Esophagus squamous epithelium (tissue), 5 donors: ENCODE measurements at places on chromosomes 4 and X. TPM values are rescaled to one million over a fixed set of nuclear protein-coding genes. Genes with fewer than 3 reads are reported as not detected.

DNA sequence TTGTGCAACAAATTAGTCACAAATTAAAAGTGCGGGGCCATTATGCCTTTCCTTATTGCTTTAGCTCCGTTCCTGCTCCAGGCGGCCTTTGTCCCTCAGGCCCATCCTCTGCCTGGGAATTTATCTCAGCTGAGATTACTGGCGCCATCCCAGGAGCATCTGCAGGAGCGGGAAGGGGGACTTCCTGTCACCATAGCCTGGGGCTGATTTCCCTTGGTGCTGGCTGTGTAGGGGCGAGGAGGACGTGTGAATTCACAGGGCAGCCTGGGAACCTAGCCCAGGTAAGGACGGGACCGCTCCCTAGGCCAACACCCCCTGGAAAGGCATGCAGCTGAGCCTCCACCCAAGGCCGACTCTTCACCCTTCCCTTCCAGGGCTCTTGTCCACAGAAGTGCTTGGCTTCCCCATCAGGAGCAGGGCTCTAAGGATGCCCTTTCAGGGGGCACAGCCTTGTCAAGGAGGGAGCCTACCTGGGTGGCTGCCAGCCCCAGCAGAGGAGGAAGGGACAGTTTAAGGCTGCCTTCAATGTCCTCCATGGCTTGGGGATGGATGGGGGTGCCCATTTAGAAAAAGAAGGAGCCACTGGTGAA, 72.6 kb upstream of the NKX1-1 start:
- H3K4me3 ChIP-seq: no peak overlapping the region
- no peaks in the 10 kb centered on the region for H3K36me3 ChIP-seq
- no peaks in the 10 kb centered on the region for H3K4me1 ChIP-seq
- H3K27ac ChIP-seq: no peak overlapping the region

DNA sequence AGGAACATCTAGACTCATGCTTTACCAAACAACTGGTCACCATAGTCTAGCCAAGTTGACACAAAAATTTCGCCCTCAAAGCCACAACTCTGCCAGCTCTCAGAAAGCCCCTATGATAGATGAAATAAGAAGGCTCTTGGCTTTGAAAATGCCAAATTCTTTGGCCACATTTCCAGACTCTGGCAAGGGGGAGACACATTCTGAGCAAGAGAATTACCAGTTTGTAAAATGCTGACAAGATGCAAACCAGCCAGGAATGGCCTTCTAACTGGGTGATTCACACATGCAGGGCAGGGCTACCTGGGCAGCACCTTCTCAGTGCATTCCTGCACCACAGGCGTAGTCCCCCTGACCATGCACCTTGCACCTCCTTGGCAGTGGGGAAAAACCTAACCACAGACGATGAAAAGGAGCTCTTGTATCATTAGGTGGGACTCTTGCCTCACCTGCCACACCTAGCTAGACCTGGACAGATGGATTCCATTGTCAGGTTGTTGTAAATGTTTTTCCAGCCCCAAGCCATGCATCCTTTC, 77.4 kb upstream of the CPEB2 start:
- no peak overlapping the region for H3K27ac ChIP-seq
- H3K27me3 ChIP-seq: no peaks in the 10 kb centered on the region
- H3K36me3 ChIP-seq: no peaks in the 10 kb centered on the region

GRCh38 chr4:39025552-39026085, 6.6 kb downstream of the TMEM156 start:
- no peaks in the 10 kb centered on the region for H3K36me3 ChIP-seq
- H3K27ac ChIP-seq: no peak overlapping the region
- H3K27me3 ChIP-seq: no peaks in the 10 kb centered on the region
- no peaks in the 10 kb centered on the region for H3K4me1 ChIP-seq

DNA sequence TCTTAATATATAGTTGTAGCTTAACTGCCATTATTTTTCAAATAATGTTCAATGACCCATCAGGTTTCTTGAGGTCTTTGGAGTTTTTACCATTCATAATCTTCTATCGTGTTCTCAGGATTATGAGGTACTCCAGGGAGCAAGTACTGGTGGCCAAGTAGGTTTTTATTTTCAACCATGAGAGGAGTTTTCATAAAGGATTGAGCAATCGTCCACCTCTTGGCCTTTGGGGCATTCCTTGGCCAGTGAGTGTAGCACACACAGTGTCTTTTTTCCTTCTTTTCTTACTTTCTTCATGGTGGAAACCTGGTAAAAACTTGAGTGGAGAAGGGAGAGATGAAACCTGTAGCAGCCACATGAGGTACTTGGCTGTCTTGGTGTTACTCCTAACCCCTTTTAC, 567.0 kb upstream of the NR3C2 start:
- H3K4me1 ChIP-seq: no peaks in the 10 kb centered on the region
- DNase-seq: no peak
- H3K4me3 ChIP-seq: no peak overlapping the region
- H3K36me3 ChIP-seq: no peaks in the 10 kb centered on the region

DNA sequence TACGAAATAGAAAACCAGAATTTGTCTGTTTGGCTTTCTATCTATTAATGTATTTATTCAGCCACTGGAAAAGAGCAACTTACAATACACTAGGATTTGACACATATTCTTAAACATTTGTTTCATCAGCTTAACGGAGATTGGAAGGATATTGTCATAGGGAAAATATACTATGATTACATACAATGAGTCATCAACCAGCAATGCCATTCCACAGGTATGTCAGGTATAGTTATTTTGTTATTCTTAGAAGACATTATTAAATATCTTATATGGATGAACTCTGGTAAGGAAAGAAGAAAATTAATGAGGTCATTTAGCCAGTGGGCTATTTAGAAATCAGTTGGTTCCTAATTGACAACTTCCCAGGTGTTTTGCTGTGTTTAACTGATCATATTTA, 926.6 kb downstream of the STIM2 start:
- H3K4me1 ChIP-seq: no peaks in the 10 kb centered on the region
- no peak for DNase-seq
- no peaks in the 10 kb centered on the region for H3K36me3 ChIP-seq
- H3K4me3 ChIP-seq: no peak overlapping the region
- no peaks in the 10 kb centered on the region for H3K27me3 ChIP-seq
- H3K27ac ChIP-seq: no peak overlapping the region

- no peaks in the 10 kb centered on the region for H3K4me1 ChIP-seq
- no peak overlapping the region for H3K4me3 ChIP-seq
- H3K27ac ChIP-seq: no peak overlapping the region
- no peaks in the 10 kb centered on the region for H3K36me3 ChIP-seq
- DNase-seq: no peak
- no peaks in the 10 kb centered on the region for H3K27me3 ChIP-seq
Observed at GRCh38 chrX:45166781-45167180, 33.9 kb downstream of the DIPK2B start.

- H3K4me1 ChIP-seq: no peaks in the 10 kb centered on the region
- no peak overlapping the region for H3K27ac ChIP-seq
- H3K27me3 ChIP-seq: no peaks in the 10 kb centered on the region
- H3K36me3 ChIP-seq: no peaks in the 10 kb centered on the region
- DNase-seq: no peak
Observed at GRCh38 chrX:130848763-130849162, 54.2 kb downstream of the ENOX2 start.

DNA sequence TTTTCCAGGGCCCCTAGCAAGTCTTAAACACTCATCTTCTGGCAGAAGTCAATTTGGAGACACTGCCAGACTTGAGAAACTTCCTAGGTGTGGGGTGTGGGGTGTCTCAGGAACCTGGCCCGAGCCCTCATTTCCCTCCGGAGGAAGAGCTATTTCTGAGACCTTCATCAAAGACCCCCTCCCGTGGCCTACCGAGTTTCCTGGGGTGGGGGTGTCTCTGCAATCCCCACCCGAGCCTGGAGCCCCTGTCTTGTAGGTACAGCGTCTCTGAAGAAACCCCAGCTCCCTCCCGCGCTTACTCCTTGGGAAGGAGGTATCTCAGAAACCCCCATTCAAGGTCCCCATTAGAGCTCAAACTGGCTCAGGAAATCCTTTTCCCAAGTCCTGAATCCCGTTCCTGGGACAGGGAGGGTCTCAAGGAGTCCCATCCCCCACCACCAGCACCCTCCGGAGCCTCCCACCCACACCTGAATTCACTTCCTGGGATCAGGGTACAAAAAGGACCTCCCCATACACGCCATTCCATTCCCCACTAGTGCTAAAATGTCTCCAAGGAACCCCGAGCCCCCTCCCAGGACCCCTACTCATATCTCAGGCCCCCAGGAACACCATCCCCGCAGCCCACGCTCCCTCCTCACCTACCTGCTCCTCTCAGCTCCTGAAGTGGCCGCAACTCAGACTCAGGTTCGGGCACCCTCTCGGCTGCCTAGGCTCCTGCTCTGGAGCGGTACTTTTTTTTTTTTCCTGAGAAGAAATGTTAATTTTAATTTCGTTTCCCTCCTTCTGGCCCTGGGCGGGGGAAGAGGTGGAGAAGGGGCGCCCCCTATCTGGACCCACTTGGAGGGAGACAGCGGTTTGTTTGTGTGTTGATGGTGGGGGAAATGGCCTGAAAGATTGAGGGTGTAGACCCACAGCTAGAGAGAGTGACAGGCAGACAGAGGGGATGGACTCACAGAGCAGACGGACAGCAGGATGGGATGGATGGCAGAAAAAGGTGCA, 1.1 kb downstream of the SLC38A5 start:
- H3K27me3 ChIP-seq: no peaks in the 10 kb centered on the region
- no peaks in the 10 kb centered on the region for H3K36me3 ChIP-seq
- DNase-seq: no peak
- H3K27ac ChIP-seq: peak overlapping the region; percentile 17
- peaks cover 21% of the 10 kb centered on the region for H3K4me1 ChIP-seq

- H3K4me3 ChIP-seq: no peak overlapping the region
- no peak for DNase-seq
- H3K4me1 ChIP-seq: no peaks in the 10 kb centered on the region
- H3K27ac ChIP-seq: no peak overlapping the region
- H3K27me3 ChIP-seq: no peaks in the 10 kb centered on the region
- H3K36me3 ChIP-seq: no peaks in the 10 kb centered on the region
Observed at GRCh38 chr4:52873861-52874343, 11.8 kb downstream of the RASL11B start.

GRCh38 chrX:48493890-48494364, 14.9 kb upstream of the PORCN start:
- H3K27ac ChIP-seq: no peak overlapping the region
- no peaks in the 10 kb centered on the region for H3K36me3 ChIP-seq
- H3K4me1 ChIP-seq: no peaks in the 10 kb centered on the region
- no peak for DNase-seq

DNA sequence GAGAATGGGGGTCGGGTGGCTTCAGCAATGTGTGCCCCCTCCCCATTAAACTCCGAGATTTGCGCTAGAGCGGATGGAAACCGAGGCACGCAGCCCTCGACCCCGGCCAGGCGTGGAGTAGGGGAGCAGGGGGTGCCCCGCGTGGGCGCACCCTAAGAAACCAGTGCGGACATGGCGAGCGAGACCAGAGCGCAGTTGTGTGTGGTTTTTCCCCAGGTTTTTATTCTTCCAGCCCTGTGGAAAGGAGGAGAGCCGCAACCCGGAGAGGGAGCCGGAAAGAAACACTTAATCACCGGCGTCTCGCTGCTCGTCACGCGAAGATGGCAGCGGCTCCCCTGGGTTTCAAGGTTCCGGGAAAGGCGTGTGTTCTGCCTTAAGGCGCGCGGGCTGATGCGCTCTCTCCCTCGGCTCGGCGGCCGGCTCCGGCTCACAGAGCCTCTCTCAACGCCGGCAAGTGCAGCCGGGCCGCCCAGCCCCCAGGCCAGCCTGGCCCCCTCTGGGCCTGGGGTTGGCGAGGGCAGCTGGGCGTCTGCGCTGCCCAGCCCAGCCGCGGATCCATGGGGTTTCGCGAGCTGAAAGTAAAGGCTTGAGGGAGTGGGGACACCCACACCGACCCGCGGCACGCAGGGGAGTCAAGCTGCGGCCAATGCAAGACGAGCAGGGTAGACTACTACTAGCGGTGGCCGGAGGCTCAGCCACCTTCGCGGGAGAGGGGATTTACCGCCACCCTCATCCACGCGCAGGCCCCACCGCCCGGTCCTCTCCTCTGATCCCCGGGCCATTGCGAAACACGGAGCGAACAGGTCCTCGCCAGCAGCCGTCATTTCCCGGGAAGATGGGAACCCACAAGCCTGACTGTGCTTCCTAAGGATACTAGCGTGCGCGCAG, 74.0 kb upstream of the BCOR start:
- no peaks in the 10 kb centered on the region for H3K36me3 ChIP-seq
- DNase-seq: no peak
- H3K4me1 ChIP-seq: peaks cover 15% of the 10 kb centered on the region
- no peaks in the 10 kb centered on the region for H3K27me3 ChIP-seq
- peak overlapping the region; percentile 54 for H3K4me3 ChIP-seq

FDCSP gene
- not detected for total RNA-seq

CYP2U1 gene
- 8.4 TPM for total RNA-seq

HAUS3 gene
- total RNA-seq: 10.7 TPM

FAM9C gene
- total RNA-seq: not detected

UBL4A gene
- 41.1 TPM for total RNA-seq

SLBP gene
- 32.4 TPM for total RNA-seq

SPIN2B gene
- 7.4 TPM for total RNA-seq

TMEM31 gene
- not detected for total RNA-seq

KCNIP4 gene
- not detected for total RNA-seq

RTL5 gene
- total RNA-seq: 0.41 TPM
